Activated CD4-positive, alpha-beta T cell treated with anti-CD3 and anti-CD28 coated beads, Interleukin-2, amount 50 U/mL, for 16 hours (primary cell): ENCODE measurements at places on chromosomes 1 and 21.

DNA sequence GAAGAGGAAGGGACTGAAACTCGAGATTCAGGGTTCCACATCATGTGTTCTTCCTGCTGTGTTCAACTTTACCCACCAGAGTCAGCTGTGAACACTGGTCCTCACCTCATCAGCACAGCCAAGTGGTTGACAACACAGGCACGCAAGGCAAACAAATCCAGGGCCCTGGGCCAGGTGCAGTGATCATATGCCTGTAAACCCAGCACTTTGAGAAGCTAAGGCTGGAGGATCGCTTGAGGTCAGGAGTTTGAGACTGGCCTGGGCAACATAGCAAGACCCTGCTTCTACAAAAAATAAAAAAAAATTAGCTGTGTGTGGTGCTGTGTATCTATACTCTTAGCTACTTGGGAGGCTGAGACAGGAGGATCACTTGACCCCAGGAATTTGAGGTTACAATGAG is 8.4 kb upstream of the XKR8 start:
- DNase-seq: no peak

DNA sequence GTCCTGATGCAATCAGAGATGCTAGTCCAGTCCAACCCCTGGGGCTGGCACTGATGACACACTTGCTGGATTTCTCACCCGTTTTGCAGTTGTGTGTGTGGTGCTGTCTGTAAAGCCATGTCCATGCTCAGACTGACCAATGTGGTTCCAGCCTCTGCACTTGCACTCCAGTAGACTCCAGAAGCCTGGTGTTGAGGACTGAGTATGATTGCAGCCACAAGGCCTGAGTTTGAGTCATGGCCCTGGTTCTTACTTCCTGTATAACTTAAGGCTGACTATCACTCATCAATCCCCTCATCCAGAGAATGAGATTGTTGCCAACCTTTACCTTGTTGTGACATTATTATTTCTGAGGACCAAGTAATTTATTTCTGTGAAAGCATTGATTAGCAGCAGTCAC is 34.8 kb upstream of the IKBKE start:
- DNase-seq: peak; percentile 52

DNA sequence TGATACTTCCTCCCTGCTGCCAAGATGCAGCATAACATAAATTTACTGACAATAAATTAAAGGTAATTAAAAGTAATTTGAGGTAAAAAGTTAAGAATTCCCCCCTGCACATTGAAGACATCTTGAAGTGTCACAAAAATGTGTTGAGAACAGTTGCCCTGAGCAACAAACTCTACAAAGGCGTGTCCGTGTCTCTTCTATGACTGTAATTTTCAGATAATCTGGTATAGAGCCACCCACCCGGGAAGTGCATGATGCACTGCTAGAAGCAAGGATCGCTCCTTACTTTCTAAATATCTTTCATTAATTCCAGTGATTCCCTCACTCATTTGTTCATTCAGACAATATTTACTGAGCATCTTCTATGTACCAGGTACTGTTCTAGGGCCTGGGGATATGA is 11.0 kb upstream of the CASQ1 start:
- no peak for DNase-seq

GRCh38 chr1:154347961-154348360 is 22.6 kb downstream of the ATP8B2 start:
- DNase-seq: no peak

DNA sequence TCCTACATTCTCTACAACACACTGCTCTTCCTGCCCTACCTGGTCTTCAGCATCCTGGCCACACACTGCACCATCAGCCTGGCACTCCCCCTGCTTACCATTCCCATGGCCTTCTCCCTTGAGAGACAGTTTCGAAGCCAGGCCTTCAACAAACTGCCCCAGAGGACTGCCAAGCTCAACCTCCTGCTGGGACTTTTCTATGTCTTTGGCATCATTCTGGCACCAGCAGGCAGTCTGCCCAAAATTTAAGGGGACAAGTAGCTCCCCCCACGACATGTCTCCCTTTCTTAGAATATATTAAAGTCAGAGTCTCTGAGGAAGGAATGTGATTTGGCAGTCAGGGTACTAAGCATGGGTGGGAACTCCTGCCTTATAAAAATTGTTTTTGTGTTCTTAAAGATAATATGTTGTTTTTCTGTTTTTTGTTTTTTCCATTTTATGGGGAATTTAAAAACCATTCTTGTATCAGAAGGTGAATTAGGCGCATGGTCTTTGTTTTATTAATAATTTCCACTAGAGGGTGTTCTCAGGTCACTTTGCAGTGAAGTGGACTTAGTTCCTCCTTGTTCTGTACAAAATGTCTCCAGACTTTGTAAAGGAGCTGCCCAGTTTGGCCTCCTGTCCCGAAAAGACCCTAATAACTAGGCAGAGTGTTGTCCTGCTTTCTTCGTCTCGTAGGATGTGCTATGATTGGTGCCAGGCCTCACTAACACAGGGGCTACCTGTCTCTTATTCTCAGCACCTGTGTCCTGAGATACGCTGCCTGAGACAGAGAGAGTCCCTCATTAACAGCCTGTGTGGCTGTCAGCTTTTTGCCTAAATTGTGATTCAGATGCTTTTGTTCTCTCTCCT is 13.1 kb downstream of the UBIAD1 start:
- DNase-seq: no peak

DNA sequence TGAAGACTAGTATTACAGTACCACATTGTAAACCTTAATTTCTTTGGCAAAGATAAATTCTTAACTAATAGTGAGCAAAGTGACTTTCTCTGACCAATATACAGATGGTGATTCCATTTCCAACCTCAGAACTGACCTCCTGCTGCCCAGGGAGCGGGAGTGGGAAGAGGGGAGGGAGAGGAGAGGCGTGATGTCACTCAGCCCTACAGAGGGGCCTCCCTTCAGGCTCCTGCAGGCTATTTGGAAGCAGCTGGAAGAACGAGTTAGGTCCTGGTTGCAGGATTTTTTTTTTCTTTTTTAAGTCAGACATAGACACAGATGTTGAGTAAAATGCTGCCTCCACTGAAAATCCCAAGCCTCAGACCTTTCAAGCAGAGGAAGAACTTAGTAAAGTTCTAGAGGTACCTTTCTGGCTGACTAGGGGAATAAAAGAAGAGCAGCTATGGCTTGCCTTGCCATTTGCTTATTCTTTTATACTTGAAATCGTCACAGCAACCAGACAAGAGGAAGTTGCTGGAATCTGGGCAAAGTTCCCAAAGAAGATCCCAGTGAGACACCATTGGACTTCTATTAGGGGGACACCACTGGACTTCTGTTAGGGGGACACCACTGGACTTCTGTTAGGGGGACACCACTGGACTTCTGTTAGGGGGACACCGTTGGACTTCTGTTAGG is 54.5 kb downstream of the EXO1 start:
- no peak for DNase-seq
